ENCODE measurements at places on chromosomes 3 and 15.

DNA sequence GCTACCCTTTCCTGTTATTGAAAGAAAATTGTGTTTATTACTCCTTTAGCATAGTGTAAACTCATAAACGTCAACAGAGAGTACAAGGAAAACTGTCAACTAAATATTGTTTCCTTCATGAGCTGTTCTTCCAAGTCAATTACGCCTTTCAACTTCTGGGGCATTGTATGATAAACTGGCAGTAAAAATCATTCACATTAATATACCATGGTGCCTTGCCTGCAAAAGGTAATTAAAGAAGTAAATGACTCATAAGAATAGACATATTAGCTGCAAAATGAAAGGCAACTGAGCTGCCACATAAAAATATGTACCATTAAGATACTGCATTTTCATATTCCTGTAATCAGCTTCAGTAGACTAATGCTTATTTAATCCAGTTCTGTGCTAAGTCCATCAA lies 447.3 kb downstream of the FOXP1 start:
- no peak for DNase-seq
- H3K4me3 ChIP-seq = no peak overlapping the region
- no peaks in the 10 kb centered on the region for H3K27me3 ChIP-seq
- no peaks in the 10 kb centered on the region for H3K36me3 ChIP-seq
- H3K27ac ChIP-seq = no peak overlapping the region

GRCh38 chr15:76366714-76367113 lies 30.1 kb downstream of the ISL2 start:
- DNase-seq = no peak
- H3K36me3 ChIP-seq = no peaks in the 10 kb centered on the region
- no peak overlapping the region for H3K27ac ChIP-seq
- H3K4me3 ChIP-seq = no peak overlapping the region

- DNase-seq = no peak
- H3K27me3 ChIP-seq = peaks cover 10% of the 10 kb centered on the region
- no peak overlapping the region for H3K27ac ChIP-seq
- no peak overlapping the region for H3K4me3 ChIP-seq
- H3K4me1 ChIP-seq = no peaks in the 10 kb centered on the region
- no peaks in the 10 kb centered on the region for H3K36me3 ChIP-seq
Measured at GRCh38 chr3:53382106-53382505, 34.8 kb upstream of the DCP1A start.

DNA sequence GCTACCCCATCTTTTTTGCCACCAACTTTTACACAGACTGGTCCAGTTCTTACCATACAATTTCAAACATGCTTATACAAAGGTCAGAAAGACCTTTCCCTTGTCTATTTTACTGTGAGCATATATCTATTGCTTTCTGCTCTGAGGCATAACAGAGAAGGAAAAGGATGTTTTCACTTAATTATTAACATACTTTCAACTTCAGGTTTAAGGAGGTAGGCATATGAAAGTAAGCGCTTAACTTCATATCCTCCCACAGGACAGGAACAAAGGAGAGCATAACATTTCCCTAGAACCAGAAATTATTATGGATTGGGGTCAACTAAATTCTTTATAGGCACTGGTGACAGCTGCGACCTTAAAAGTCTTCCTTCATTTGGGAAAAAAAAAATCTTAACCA lies 1.1 kb downstream of the MYEF2 start:
- H3K36me3 ChIP-seq = no peaks in the 10 kb centered on the region
- DNase-seq = no peak
- peak overlapping the region; percentile 23 for H3K4me3 ChIP-seq
- no peak overlapping the region for H3K27ac ChIP-seq

DNA sequence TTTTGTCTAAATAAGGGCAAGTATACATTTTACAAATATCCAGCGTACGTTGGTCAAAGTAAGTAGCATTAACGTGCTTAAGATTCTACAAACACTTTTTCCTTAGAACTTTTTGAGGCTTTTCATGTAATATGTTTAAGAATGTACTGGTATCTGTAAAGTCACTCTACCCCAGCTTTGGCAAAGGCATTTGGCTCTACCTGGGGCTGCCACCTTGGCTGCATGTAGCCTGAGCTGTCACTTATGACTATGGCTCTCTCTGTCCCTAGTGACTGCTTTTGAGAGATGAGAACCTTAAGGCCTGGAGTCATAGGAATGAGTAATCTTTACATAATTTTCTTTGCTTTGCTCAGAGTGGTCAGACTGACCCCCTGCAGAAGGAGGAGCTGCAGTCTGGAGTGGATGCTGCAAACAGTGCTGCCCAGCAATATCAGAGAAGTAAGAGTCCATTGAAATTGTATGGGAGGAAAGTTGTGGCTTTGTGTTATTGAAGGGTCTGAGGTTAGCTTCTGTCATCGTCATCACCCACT lies 61.2 kb downstream of the IQGAP1 start:
- no peaks in the 10 kb centered on the region for H3K4me1 ChIP-seq
- H3K36me3 ChIP-seq = peaks cover 76% of the 10 kb centered on the region

DNA sequence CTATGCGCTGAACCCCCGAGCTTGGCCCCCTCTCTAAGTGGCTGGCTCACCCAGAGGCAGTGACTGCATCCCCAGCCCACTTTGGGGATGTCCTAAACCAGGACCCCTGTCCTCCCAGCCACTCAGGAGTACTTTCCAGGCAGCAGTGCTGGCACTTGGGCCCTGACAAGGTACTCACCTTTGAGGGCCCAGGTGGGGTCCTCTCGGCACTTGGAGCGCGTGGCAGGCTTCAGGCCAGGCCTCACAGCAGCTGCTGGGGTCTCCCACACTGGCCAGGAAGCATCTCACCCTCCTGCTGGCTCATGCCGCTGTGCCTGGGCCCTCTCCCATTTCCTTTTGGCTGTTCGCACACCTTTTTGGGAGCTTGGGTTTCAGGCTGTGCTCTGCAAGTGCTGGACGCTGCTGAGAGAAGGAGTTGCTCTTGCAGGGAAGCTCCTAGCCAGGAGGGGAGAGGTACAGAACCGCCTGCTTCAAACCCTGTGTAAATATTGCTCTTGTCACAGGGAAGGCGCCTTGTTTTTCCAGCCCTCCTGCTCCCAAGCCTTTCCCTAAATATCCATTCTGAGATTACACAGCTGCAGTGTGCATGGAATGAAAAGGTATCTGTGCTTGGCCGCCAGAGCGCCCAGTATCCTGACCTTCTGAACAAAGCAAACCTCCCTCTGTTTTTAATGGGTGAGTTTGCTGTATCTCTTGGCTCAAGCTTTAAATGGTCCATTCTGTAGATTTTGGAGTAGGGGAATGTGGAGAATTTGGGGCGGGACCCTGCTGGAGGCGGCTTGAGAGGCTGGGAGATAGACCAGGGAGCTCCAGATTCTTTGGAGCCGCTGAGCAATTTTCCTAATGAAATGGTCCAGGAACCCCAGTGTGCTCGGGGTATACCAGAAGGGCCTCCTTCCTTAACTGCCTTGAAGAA lies 45.6 kb downstream of the DNASE1L3 start:
- peaks cover 85% of the 10 kb centered on the region for H3K36me3 ChIP-seq
- no peak overlapping the region for H3K27ac ChIP-seq
- no peaks in the 10 kb centered on the region for H3K4me1 ChIP-seq
- no peak for DNase-seq
- no peak overlapping the region for H3K4me3 ChIP-seq
- H3K27me3 ChIP-seq = no peaks in the 10 kb centered on the region

- H3K4me1 ChIP-seq = no peaks in the 10 kb centered on the region
- H3K27ac ChIP-seq = no peak overlapping the region
- H3K36me3 ChIP-seq = no peaks in the 10 kb centered on the region
- no peak for DNase-seq
- H3K4me3 ChIP-seq = no peak overlapping the region
- H3K27me3 ChIP-seq = peaks cover 7% of the 10 kb centered on the region
Measured at GRCh38 chr3:102084006-102084405, 234.7 kb downstream of the NFKBIZ start.

DNA sequence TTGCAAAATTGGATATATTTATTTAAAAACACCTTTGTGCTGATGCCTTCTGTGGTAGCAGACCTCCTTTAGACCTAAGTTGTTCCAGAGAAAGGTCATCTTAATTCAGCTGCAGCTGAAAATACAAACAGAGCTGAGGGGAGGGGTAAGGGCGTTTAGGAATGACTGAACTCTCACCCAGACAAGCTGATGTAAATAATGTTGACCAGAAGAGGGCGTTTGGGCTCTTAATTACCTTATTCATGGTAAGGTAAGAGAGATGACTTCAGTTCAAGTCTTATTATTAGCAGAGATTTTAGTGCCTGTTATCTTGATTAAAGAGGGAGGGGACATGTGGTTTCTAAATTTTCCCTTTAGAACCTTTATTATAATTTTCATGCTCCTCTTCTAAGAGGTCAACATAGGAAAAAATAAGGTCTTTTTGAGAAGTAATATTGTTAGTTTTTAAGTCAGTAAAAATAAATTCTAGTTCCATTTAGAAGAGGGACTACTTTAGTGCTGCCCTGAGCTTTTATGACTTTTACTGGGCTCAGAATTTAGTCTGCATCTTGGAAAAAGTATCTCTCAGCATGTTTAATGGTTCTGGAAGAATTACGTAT lies 46.3 kb downstream of the GPR171 start:
- H3K36me3 ChIP-seq = peaks cover 5% of the 10 kb centered on the region
- no peak overlapping the region for H3K4me3 ChIP-seq
- H3K27me3 ChIP-seq = no peaks in the 10 kb centered on the region
- DNase-seq = peak; percentile 49
- H3K27ac ChIP-seq = no peak overlapping the region

DNA sequence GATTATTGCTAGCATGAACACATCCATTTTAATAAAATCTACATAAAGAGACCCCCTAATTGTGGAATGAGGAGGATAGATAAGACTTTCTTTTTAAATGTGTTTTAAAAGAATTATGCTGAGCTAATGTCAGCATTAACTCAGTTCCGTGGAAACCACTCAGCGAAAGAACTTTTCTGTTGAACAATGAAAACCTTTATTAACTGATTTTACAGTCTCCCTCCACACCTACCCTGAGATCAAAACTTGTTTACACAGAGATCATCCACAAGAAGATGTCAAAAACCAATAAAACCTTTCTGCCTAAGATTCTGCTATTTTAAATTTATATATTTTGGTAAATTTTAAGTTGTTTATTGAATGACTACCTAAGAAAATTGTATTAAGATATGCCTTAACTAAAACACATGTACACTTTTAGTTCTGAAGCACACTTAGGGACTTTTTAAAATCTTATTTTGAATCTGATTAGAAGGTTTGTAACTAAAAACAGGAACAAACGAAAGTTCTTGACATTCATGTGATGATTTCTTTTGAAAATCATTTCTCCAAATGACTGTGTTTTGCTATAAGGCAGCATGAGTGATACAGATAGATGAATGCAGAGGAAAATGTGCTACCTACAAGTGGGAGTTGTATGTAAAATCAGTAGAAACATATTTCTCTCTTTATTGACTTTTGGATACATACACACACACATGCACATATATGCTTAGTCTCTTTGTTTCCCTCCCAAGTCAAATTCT lies 369.0 kb downstream of the UNC13C start:
- H3K27ac ChIP-seq = no peak overlapping the region
- no peaks in the 10 kb centered on the region for H3K4me1 ChIP-seq
- no peak for DNase-seq
- no peak overlapping the region for H3K4me3 ChIP-seq
- no peaks in the 10 kb centered on the region for H3K27me3 ChIP-seq

DNA sequence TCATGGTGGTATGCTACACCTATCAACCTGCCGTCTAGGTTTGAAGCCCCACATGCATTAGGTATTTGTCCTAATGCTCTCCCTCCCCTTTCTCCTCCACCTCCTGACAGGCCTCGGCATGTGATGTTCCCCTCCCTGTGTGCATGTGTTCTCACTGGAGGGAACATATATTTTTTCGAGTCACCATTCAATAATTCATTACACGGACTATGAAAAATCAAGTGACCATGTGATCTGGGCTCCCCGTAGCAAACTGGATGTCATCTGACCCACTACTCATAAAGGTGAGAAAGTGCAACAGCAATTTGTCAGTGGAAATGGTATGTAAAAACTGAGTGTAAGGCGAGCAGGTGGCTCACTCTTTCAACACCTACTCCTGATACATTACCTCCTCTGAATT lies 224.3 kb upstream of the RASGRP1 start:
- peaks cover 7% of the 10 kb centered on the region for H3K27me3 ChIP-seq
- H3K27ac ChIP-seq = no peak overlapping the region
- no peaks in the 10 kb centered on the region for H3K4me1 ChIP-seq

DNA sequence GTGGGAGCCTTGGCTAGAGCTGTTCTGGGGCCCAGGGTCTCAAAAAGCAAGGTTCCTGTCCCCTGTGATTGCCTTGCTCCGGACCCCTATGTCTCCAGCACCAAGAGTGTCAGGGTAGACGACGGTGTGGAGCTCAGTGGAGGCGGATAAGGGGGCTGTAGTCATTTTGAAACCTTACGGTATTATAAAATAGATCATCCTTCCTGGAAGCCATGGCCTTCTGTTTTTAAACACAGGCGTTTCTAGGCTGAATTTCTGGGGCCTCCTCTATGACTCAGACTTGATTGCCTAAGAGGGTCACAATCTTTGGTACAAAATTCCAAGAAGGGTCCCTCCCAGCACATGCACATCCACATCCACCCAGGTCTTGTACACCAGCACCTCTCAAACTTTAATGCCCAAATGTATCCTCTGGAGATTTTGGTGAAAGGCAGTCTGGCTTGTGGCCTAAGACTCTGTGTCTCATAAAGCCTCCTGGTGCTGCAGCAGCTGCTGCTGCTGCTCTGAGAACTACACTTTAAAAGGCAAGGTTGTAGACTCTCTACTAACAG lies 70.5 kb upstream of the XCR1 start:
- peak; percentile 58 for DNase-seq
- no peaks in the 10 kb centered on the region for H3K36me3 ChIP-seq
- H3K27ac ChIP-seq = peak overlapping the region; percentile 91
- no peak overlapping the region for H3K4me3 ChIP-seq
- H3K4me1 ChIP-seq = peaks cover 60% of the 10 kb centered on the region
- no peaks in the 10 kb centered on the region for H3K27me3 ChIP-seq

- H3K27ac ChIP-seq = no peak overlapping the region
- H3K36me3 ChIP-seq = no peaks in the 10 kb centered on the region
- H3K4me1 ChIP-seq = peaks cover 23% of the 10 kb centered on the region
- no peak for DNase-seq
- H3K4me3 ChIP-seq = peak overlapping the region; percentile 23
Measured at GRCh38 chr15:52178765-52179164, 12.4 kb downstream of the GNB5 start.

- no peak overlapping the region for H3K4me3 ChIP-seq
- H3K27ac ChIP-seq = no peak overlapping the region
- H3K4me1 ChIP-seq = no peaks in the 10 kb centered on the region
- no peaks in the 10 kb centered on the region for H3K27me3 ChIP-seq
- no peaks in the 10 kb centered on the region for H3K36me3 ChIP-seq
Measured at GRCh38 chr3:180383332-180384020, 218.5 kb upstream of the TTC14 start.

- no peak for DNase-seq
- H3K27ac ChIP-seq = no peak overlapping the region
- no peak overlapping the region for H3K4me3 ChIP-seq
- no peaks in the 10 kb centered on the region for H3K4me1 ChIP-seq
Measured at GRCh38 chr3:100932491-100932890, 60.7 kb downstream of the ABI3BP start.

DNA sequence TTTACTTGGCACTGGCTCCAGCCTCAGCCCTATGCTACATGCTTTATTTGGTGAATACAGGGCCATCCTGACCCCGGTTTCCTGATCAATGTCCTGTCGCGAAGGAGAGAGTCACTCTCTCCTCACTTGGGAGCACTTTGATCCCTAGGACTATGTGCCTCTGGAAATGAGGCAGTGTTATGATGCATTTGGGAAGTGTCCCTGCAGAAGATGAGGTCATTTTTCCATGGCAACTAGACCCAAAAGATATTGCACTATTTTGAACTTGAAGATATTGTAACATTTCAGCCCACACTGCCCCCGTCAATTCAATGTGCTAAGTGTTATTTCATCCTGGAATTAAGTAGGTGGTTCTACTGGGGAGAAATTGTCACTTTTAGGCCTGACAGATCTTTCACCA lies 68.0 kb downstream of the LRRK1 start:
- H3K36me3 ChIP-seq = no peaks in the 10 kb centered on the region
- peaks cover 14% of the 10 kb centered on the region for H3K27me3 ChIP-seq
- H3K27ac ChIP-seq = no peak overlapping the region
- no peak for DNase-seq
- H3K4me1 ChIP-seq = no peaks in the 10 kb centered on the region
- H3K4me3 ChIP-seq = no peak overlapping the region

Measured in DND-41 (cell line).